OCI-M1 (cell line): ENCODE measurements at places on chromosomes 13 and 19.

DNA sequence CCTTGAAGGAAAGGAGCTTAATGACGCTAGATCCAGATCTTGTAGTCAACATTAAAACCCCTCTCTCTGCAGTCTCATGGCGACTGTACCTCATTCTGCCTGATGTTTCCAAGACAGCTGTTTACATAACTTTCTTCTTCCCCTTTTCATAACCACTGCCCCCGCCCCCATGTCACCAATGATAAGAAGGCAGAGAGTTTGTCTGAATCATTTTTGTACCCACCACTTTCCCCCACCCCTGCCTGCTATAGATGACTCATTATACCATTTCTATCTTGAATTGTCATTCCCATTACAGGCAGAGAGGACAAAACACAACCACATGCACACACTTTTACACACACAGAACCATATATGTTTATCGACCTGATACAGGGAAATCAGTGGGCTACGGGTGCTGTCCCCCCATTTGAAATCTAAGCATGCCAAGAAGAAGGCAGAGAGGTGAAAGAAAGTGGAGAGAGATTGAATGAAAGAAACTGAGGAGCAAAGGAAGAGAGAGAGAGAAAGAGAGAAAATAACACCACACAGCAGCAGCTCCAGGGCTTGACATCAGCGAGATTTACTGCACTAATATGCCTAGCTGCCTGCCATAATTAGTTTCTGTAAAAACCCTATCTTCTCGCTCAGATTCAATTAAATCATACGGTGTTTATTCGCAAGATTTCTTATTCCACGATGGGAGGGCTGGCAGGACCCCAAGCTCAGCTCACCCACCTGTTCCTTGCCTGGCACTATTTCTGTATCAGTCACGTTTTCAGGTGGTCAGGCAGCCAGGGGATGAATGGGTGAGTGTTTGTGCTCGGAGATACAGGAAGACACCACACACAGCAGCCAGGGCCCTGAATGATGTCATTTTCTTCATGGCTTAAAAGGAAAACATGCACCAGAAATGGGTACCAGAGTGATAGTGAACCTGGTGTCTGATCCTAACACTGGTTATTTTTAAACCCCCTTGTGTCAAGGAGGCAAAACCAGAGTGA is 114.3 kb upstream of the SERP2 start:
- DNase-seq: peak; percentile 97

DNA sequence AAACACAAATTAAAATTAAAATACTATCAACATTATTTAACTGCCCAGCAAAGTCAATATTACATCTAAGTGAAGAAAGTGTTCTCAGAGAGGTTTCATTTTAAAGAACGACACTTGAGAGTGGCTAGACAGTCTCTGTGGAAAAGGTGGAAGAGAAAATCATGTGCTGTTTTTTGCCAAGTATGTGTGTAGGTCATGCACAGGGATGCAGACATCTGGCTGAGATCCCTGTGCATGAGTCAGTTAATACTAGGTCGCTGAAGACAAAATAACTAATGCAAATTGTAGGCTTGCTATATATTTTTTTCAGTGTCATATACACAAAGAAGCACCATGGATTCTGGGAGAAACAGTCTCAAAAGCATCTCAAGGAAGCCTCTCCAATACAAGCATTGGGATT is 44.3 kb upstream of the ENOX1 start:
- peak; percentile 32 for DNase-seq

DNA sequence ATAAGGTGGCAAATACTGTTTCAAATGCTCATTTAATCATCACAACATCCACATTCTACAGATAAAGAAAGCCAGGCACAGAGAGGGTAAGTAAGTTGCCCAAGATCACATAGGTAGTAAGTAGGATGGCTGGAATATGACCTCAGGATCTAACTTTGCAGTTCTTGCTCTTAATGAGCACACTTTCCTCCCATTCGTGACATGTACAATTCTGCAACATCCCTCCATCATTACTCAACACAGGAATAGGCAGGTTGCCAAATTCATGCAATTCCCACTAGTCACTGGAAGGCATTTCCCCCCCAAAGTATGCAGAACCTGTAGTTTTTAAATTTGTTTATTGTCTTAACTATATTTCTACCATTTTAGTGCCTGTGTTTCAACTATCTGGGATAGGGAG is 109.2 kb downstream of the OLFM4 start:
- DNase-seq: no peak

GRCh38 chr13:95926231-95926630 is 127.0 kb downstream of the UGGT2 start:
- DNase-seq: no peak

- no peak for DNase-seq
These were observed 14.6 kb downstream of the RAB20 start for GRCh38 chr13:110546926-110547325.

GRCh38 chr19:31262725-31263191 is 86.5 kb downstream of the TSHZ3 start:
- no peak for DNase-seq

DNA sequence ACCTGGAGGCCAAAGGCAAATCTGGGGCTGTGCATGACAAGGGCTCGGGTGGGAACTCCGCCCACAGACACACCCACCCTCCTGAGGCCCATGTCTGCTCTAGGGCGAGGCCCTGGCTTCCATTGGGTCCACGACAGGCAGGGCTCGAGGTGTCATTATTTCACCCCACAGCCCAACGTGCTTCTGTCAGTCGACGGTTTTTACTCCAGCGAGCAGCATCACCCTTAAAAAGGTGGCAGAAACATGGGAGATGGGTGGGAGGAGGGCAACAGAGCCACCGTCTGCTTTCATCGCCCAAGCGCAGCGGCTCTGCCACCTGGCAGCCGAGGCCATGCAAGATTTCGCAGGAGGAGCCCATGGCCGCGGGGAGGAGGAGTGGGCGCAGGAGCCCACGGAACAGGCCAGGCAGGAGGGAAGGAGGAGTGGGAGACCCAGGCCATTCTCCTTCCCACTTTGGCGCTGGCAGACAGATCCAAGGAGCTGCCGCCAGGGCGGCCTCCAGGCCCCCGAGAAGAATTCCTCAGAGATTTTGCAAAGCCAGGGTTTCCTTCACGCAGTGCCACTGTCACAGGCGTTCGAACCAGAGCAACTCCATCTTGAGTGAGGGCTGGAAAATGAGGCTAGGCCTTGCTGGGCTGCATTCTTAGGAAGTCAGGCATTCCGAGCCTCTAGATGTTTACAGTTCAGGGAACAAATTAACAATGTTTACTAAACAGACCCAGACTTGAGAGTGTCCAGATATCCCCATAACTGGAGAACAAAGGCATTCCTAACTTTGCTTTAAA is 49.3 kb upstream of the TUBGCP3 start:
- no peak for DNase-seq

GRCh38 chr13:99296398-99296797 is 10.8 kb downstream of the GPR183 start:
- DNase-seq: no peak

GRCh38 chr13:31175847-31176532 is 14.3 kb upstream of the HSPH1 start:
- DNase-seq: no peak

DNA sequence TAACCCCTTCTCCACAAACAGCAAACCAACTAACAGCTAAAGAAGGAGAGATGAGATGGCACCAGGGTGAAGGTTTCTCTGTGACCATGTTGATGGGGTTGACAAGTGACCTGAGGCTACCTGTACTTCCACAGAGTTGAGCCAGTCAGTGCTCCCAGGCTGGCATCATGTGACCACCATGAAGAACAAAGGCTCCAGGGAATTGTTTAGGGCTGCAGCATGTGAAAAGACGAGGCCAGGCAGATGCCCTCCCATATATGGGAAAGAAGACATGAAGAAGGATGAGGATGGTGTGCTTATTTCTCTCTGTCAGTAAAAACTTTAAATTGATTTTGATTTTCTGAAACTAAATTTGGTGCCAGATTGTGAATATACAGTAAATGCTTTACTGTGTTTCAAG is 220.6 kb downstream of the OLFM4 start:
- no peak for DNase-seq

- DNase-seq: peak; percentile 16
These were observed 212.8 kb downstream of the SLITRK6 start for GRCh38 chr13:85586422-85586831.

- no peak for DNase-seq
These were observed 580.6 kb downstream of the LMO7 start for GRCh38 chr13:76216729-76217128.

- peak; percentile 0 for DNase-seq
These were observed 36.5 kb upstream of the HMGB1 start for GRCh38 chr13:30502237-30502636.

- no peak for DNase-seq
These were observed 46.1 kb downstream of the LHFPL6 start for GRCh38 chr13:39556866-39557265.

GRCh38 chr13:52921194-52921593 is 72.8 kb upstream of the PCDH8 start:
- DNase-seq: peak; percentile 60

DNA sequence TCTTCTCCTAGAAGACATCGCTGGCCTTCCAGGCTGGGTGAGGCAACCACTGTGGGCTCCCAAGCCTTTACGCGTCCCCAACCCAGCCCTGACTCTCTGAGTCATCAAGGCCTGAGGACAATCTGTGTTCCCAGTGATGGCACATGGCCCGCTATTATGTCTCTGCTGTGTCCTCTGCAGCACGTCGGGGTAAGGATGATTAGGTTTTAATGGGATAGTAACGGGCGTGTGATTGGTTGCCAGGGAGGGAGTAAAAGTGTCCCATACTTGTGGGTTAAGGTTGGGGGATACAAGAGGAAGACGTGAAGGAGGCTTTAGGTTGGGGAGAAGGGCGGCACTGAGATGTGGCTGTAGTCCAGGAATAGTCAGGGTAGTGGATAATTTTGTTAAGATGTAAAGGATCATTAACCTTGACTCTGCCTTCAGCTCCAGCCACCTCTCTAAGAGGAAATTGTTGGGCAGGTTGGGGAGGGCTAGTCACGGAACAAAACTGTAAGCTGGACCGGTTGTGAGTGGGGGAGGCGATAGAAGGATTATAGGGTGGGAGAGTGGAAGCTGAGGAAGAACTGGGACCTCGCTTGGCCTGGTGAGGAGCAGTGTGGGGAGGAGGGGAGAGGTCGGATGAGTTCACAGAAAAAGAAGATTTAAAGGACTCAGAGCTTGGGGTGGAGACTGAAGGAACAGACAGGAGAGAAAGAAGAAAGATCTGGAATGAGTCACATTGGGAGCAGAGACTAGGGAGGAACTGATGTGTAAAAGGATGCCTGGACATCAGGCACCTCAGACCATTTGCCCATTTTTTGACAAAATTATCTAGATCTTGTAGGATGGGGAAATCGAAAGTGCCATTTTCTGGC is 27.9 kb upstream of the IGFL1 start:
- DNase-seq: peak; percentile 33

- no peak for DNase-seq
These were observed 260.4 kb downstream of the MAB21L1 start for GRCh38 chr13:35216131-35216530.

GRCh38 chr13:74132152-74132775 is 1.9 kb downstream of the KLF12 start:
- no peak for DNase-seq

- no peak for DNase-seq
These were observed 587 bp upstream of the ZNF383 start for GRCh38 chr19:37217480-37217774.

DNA sequence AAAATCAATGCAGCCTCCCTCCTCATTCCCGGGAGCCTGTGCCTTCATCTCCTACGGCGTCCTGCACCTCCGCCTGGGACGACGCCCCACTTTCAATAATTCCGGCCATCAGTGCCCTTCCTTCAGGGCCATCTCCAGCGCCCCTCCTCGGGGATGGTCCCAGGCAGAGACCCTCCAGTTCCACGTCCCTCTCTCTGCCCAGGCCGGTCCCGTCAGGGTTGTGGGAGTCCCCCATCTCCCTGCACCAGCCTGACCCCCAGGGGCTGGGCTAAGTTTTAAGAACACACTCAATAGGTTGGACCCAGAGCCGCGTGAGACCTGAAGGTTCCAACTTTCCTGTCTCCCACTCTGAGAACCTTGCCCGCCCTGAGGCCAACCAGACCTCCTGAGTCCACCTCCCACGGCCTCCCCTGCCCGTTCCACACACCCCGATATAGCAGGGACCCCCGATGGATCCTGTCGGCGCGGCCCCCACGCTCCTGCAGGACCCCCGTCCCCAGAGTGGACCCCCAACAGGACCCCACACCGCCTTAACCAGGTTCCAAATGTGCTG is 646 bp downstream of the TMEM161A start:
- peak; percentile 23 for DNase-seq

GRCh38 chr13:106095406-106095805 is 440.1 kb downstream of the EFNB2 start:
- DNase-seq: no peak

- no peak for DNase-seq
These were observed 16.0 kb upstream of the GNA15 start for GRCh38 chr19:3119693-3120380.

DNA sequence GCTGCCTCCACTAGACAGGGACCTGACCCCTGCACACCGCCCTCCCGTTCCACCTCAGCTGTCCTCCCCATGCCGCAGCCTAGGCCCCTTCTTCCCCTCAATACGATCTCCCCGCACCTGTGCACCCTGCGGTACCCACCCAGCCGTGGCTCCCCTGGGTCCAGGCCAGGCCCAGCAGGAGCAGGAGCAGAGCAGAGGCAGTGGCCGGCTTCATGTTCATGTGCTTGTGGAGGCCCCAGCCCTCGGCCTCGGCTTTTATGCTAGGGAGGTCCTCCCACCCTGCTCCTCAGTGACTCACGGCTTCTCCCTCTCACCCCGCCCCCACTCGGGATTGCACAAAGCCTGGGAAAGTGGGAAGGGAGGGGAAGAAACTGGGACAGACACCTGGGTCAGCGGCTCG is 11.4 kb upstream of the KRTDAP start:
- DNase-seq: no peak

GRCh38 chr19:48319647-48320541 is 5.5 kb upstream of the EMP3 start:
- DNase-seq: peak; percentile 89

GRCh38 chr13:33575378-33575777 is 242.6 kb upstream of the RFC3 start:
- no peak for DNase-seq

DNA sequence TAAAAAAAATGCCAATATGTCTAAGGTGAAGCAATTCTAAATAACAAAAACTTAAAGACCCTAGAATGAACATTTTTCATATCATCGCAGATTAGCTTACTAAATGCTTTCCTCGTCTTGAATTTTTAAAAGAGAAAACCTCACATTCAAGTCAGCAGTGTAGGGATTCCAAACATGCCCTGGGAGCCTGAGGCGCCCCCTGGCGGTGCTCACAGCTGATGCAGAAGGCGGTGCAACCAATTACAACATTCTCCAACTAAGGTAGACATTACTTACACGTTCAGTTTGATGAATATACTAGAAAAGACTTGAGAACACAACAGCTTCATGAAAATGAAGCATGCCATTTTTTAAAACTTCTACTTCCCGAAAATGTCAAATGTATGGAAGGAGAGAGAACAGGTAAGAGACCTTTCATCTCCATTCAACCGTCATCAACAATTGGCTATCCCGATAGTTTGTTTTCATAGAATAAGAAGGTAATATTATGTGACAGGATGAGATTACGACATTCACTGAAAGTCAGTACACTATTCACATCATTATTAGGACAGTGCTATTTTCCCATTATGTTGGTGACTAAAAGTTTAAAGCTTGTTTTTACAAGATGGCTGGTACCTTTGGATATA is 304.4 kb downstream of the DCLK1 start:
- peak; percentile 77 for DNase-seq

GRCh38 chr19:35775046-35775297 is 392 bp upstream of the ARHGAP33 start:
- no peak for DNase-seq
